ENCODE measurements at places on chromosomes 12 and 14.

GRCh38 chr12:124087266-124088051 is 114.4 kb downstream of the ZNF664 start:
- DNase-seq, result no peak

DNA sequence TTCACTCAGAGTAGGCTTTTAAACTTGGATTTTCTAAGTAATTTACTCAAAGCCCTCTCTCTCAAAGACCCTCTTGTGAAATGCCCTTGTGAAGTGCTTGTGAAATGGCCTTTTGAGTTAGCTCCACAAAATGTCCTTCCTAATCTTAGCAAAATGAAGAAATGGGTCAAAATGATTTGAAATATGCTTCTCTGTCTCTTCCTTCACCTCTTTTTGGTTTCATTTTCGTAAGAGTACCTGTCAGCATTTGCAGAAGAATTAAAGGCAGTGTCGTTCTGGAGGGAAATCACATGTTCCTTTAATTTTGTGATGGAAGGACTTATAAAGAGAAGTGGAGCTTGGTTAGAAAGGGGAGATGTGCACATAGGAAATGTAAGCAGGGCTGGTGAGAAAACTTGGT is 93.7 kb downstream of the HMGA2 start:
- no peak for DNase-seq

DNA sequence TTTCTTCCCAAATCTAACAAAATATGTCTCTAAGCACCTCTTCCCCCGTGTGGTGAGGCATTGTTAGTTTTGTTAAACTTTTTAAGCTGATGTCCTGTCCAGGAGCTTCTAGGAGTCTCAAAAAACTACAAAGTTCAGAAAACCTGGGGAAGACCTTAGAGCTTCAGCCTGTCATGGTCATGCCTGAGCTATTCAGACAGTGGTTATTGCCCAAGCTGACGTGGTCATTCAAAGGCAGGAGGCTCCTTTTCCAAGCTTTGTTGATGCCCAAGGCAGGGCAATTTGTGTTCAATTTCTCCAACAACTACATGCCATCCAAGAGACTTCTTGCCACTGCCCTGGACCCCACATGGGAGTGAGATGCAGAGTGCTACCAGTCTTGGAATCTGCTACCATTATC is 5.8 kb upstream of the LYZ start:
- no peak for DNase-seq

- no peak for DNase-seq
Observed at GRCh38 chr14:68962681-68963080, 16.4 kb downstream of the ACTN1 start.

GRCh38 chr12:121767525-121768016 is 25.9 kb downstream of the RHOF start:
- no peak for DNase-seq

DNA sequence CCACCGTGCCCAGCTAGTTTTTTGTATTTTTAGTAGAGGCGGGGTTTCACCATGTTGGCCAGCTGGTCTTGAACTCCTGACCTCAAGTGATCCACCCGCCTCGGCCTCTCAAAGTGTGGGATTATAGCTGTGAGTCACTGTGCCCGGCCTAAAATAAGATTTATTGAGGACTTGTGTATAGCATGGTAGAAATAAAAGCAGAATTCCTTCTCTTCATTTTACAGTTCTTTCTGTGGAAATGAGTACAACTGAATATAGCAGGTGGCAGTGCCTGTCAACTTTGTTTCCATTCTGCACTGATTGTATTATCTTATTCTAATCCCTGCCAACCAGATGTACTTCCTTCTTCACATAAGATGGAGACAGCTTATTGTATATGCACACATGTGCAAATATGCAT is 41.0 kb downstream of the DIP2B start:
- no peak for DNase-seq

DNA sequence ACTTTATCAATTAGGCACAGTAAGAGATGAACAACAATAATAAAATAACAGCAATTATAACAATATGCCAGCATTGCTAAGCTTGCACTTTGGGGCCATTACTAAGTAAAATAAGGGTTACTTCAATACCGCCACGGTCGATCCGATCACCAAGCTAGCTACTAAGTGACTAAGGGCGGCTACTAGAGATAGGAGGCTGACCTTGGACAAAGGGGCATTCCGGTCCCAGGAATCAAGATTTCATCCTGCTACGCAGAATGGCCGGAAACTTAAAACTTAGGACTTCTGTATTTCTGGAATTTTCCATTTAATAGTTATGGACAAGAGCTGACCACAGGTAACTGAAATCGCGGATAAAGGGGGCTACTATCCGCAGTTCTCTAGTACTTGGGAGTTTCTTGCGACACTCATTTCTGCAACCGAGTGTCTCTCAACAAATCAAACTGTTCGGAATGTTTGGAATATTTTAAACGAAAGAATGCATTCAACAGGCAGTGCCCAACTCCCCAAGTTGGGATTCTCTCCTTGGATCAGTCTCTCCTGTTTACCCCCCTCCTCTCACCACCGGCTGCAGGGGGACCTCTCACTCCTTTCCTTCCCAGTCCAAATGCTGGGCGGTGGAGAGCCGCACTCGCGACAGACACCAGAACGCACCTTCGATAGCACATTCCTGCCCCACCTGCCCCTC is 650 bp downstream of the HEBP1 start:
- DNase-seq, result no peak

All from cortex of kidney (tissue), 1 donor.